NB4 (cell line): ENCODE measurements at places on chromosomes 12 and 14.

- DNase-seq: no peak
These were observed 400.7 kb downstream of the NUAK1 start for GRCh38 chr12:105738051-105738450.

DNA sequence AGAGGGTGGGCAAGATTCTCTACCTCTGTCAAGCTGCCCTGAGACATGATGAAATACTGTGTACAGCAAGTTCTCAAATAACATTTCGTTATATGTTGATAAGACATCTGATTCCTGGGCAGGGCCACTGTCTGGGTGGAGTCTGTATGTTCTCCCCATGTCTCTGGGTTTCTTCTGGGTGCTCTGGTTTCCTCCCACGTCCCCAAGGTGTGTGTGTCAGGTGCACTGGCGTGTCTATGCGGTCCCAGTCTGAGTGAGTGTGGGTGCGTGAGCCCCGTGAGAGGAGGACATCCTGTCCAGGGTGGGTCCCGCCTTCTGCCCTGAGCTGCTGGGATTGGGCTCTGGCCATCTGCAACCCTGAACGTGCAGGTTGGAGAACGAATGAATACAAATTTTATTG is 29.6 kb downstream of the KCTD10 start:
- no peak for DNase-seq

- DNase-seq: peak; percentile 86
These were observed 229.6 kb downstream of the BCAT1 start for GRCh38 chr12:24719293-24719721.

- no peak for DNase-seq
These were observed 62.0 kb upstream of the SCN8A start for GRCh38 chr12:51528852-51529650.

- DNase-seq: no peak
These were observed 763.4 kb downstream of the LRFN5 start for GRCh38 chr14:42370056-42370455.
